ENCODE measurements at places on chromosomes 16 and 17. TPM values are rescaled to one million over a fixed set of nuclear protein-coding genes. Genes with fewer than 3 reads are reported as not detected.

GRCh38 chr17:29384901-29385300 lies 5.3 kb upstream of the TAOK1 start:
- no peak for DNase-seq

- no peak for DNase-seq
Observed at GRCh38 chr17:38741461-38741860, 6.7 kb downstream of the PCGF2 start.

- DNase-seq, result no peak
Observed at GRCh38 chr17:21113716-21114115, 13.0 kb upstream of the DHRS7B start.

The MMP2 gene
- 206 TPM for polyA plus RNA-seq

DNA sequence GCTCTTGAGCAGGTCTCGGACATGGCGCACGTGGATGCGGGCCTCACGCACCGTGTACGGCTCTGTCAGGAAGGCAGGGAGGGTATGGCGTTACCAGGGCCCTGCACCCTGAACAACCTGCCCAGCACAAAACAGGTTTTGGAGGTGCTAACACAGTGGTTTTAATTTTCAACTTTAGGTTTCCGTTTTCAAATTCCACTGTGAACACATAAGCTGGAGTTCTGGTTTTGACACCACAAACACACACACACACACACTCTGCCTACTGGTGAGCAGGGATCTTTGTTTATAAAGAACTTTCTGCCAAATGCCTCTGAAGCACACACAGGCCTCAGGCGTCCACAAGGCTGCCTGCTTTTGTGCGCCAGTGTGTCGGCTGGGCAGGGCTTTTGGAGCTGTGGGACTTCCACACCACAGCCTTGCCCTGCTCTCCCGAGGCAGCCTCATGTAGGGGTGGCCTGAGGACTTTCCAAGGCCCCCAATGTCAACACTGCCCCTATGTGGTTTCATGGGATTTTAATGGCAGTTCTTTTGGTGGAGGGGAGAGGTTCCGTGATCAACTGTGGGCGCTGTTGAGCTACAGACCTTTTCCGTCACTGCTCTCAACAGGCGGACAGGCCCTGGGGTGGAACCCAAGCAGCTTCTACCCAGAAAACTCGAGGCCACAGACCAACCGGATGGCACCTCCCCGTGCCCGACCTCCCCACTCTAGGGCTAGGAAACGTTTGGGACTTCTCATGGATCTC lies 9.4 kb downstream of the CLUH start:
- no peak for DNase-seq

DNA sequence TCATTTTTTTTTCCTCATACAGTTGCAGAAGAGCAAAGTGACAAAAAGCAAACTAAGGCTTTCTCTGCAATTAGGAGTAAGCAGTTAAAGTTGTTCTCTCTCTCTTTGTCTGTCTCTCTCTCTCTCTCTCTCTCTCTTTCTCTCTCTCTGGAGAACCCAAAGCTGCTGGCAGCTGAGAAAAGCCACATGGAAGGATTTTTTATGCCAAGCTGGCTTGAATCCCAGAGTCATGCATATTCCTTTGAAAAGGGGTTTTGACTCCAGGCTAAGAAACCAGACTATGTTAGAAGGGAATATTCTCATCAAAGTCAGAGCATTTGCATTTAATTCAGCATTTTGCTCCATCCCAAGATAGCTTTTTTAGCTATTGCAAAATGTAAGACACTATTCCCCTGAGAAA lies 1114.2 kb upstream of the GOT2 start:
- DNase-seq, result no peak

- DNase-seq, result no peak
Observed at GRCh38 chr16:85667261-85667660, 21.5 kb downstream of the GINS2 start.
